ENCODE measurements at places on chromosomes 2 and 18.

DNA sequence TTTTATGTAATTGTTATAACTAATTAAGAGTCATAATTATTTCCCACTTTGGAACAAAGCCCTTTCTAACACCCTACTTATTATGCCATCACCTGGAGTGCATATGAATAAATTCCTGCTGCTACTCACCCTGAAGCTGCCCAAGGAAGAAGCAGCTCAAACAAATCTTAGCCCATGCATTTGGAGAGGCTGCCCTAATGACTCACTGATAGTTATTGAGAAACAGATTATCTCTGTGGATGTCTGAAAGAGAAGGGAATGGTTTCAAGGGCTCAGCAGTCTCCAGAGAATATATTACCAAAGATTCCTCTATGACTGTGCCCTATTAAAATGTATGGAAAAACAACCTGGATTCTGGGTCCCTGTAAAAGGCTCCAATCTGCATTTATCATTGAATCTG lies 81.0 kb downstream of the GPR39 start:
- no peak for DNase-seq

DNA sequence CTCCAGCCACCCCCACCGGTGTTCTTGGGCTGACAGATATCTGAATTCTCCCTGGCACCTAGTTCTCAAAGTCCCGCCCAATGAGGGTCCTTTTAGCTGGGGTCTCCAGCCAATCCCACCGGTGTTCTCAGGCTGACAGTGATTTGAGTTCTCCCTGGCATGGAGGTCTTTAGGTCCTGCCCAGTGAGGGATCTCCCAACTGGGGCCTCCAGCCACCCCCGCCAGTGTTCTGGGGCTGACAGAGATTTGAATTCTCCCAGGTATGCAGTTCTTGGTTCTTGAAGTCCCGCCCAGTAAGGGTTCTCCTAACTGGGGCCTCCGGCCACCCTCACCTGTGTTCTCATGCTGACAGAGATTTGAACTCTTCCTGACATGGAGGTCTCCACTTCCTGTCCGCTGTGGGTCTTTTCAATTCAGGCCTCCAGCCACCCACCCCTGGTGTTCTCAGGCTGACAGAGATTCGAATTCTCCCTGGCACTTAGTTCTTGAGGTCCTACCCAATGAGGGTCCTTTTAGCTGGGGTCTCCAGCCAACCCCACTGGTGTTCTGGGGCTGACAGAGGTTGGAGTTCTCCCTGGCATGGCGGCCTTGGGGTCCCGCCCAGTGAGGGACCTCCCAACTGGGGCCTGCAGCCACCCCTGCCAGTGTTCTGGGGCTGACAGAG lies 154.6 kb downstream of the ANKRD36 start:
- DNase-seq, result peak; percentile 34

DNA sequence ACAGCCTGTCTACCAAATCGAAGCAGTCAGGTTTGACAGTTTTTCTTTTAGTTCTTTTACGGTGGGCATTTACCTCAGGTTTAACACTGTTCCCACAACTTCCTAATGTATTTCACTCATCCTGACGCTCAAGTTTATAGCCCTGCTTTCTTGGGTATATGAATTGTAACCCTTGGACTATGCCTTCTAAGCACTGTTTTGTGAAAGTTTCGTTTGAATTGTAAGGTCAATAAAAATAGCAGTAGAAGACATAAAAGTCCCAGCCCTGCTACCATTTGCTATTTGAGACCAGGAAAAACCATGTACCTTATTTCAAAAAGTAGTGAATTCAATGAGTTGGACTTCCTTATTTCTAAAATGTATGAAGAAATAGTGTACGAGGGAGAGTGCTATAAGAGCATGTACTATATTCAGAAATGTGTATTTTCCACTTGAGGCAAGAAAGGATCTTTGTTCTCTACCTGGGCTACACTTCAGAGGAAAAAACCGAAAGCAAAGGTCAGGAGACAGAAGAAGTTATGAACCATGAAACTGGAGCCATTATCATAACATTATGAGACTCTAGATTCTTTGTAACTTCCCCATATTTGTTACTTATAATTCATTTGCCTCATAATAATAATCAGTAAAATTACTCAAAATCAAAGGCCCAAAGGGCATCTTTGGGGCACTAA lies 1.9 kb upstream of the ZC3H15 start:
- no peak for DNase-seq

DNA sequence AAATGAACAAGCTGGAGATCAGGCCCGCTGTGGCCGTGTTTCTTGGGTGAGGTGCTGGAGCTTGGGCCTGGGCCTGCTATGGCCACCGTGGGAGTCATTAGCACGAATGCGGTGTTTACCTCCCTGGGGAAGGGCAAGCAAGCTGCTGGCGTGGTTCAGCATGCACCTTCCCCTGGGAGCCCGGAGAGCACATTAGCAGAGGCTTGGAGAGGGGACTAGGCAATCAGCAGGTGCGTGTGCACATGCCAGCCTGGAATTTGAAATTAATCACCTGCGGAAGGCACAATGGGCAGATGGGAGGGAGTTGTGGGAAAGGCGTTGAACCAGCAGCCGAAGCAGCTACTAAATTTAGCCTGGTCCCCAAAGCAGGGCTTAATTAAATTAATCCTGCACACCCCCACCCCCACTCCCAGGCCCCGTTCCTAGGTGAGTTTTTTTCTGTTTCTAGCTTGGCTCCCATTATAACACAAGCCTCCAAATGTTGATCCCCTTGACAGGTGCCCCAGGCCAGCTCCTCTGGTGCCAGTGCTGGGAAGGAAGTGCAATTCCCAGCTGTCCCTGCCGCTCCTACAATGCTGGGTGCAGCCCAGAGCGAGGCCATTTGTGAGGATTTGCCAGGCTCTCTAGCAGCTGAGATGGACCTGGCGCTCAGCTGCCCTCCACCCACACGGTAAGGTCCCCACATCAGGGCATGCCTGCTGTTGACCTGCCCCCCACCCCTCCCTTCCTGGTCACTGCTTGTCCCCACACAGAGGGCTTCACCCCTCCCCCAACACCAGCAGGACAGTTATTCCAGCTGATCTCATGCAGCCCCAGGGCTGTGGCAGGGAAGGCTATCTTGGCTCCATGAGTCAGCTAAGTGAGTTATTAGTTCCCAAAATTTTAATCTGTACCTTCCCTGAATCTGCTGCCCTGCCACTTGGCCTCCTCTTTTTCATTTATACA lies 115.0 kb downstream of the ZBTB7C start:
- DNase-seq, result no peak

DNA sequence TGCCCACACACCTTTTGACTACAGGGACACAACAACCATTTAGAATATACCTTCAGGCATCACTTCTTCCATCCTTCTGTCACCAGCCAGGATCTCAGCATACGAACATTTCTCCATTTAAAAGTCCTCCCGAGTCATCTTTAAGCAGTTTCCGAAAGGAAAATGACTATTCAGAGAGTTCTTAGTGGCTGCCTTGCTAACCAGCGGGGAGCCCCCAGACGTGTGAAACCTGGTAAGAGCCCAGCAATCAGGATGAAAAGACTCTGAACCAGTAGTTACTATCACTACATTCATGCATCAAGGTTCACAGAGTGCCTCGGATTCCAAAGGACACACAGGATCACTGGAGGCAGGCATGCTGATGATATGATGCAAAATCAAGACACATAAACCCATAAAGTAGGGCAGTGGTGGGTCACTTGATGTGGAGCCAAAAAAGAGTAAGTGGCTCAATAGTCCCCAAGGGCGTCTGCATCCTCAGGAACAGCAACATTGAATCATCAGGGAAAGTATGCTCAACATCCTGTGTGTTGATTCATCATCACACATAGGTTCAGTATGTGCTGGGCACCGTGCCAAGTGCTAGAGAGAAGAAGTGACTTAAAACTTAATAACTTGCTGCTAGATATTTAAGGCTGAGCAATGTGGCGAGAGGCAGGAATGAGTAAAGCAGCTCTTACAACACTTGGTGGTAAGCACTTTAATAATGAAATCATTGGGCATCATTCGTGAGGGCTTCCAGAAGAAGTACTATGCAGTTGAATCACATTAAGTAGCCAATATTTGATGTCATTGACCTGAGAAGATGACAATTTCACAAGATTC lies 4.4 kb downstream of the CCL20 start:
- peak; percentile 71 for DNase-seq

DNA sequence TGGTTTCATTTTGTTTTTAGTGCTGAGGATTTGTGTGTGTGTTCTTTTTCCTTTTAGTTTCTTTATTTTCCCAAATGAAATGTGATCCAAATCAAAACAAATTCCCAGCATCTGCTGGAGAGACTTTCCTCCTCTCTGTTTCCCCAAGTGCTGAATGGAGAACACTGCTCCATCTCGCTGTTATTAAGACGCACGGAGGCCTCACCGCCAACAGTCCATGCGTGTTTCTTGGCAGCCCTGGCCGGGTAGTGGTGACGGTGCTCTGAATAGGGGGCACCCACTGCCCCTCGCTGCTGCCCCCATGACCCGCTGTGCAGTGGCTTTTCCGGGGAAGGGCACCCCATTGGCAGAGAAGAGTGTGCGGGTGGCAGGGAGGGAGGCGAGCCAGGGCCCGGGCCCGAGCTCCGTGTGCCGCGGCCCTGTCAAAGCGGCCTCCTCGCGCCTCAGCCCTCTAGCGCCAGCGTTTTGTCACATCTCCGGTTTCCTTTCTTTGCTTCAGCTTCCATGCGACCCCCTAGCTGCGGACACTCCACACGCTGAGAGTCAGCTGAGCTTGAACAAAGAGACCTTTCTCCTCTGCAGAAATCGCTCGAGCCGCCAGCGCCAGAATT lies 473.7 kb upstream of the SALL3 start:
- DNase-seq, result no peak

DNA sequence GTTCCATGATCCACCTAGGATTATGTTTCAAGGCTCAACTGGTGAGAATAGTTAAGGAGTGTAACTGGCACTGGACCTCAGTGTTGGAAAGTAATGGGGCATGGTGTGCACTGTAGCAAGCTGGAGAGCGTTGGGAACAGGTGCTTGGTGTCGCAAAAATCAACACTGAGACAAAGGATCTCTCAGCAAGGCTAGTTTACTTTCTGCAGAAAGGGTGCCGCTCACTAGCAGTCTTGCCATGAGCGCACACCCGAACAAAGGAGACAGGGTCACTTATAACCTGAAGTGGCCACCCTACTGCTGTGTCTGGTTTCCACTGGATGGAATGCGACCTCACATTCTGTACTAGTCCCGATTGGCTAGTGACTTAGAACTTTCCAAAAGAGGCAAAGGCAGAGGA lies 133.2 kb downstream of the TMEM17 start:
- no peak for DNase-seq

- no peak for DNase-seq
Measured at GRCh38 chr2:46200861-46201605, 96.2 kb upstream of the EPAS1 start.

GRCh38 chr18:5582849-5583681 lies 39.3 kb upstream of the EPB41L3 start:
- DNase-seq, result no peak

GRCh38 chr2:199895406-199895805 lies 15.7 kb upstream of the C2orf69 start:
- DNase-seq, result no peak

- DNase-seq, result no peak
Measured at GRCh38 chr2:191051825-191052778, 38.1 kb upstream of the STAT1 start.

- DNase-seq, result no peak
Measured at GRCh38 chr2:157329524-157329923, 3.9 kb upstream of the ERMN start.

DNA sequence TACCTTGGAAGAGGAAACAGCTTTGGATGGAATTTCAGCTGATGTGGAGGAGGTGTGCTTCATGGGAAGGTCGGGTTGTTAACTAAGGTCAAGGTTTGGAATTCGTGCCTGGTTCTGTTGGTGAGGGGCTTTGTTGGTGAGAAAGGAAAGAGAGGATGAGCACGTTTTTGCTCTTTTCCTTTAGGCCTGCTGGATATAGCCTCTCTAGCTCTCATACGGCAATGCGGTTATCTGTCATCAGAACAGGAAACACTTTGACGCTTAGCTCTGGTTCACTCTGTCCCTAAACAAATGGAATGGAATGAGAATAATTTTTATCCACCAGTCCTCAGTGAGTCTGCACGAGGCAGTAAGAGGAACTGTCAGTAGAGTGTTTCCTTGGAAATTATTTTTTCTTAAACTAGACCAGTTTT lies 169.7 kb upstream of the NOSTRIN start:
- DNase-seq, result no peak

DNA sequence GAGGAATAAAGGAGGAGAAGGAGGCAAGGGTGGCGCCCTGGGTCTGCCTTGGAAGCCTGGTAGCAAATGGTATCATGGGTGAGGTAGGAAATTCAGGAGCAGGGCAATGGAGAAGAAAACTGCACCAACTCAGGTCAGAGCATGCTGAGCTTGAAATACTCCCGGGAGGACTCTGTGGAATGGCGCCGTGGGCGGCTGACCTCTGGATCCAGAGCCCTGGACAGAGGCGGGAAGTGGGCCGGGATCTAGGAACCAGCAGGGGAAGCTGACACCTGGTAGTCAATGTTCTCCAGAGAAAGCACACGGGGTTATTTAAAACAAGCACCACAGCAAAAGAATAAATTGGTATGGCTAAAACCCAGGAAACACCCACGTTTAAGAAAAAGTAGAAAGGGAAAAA lies 161.3 kb downstream of the INO80D start:
- no peak for DNase-seq

DNA sequence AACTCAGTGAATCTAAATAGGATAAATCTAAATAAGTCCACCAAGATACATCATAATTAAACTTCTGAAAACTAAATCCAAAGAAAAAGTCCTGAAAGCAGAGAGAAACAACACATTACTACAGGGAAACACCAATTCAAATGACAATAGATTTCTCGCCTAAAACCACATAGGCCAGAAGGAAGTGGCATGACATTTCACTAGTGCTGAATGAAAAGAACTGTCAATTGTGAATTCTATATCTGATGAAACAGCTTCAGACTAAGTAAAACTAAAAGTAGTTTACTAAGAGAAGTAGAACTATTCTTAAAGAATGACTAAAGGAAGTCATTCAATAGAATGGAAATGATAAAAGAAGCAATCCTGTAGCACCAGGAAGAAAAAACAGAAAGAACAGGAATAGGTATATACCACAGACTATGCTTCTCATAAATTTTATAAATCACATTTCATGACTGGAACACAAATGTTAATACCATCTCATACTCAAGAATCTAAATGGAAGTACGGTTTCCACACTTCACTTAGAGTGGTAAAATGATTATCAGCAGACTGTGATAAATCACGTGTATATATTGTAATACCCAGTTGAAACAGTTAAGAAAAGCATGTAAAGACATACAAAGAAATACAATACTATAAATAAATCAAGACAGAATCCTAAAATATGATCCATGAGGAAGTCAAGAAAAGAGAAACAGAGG lies 46.4 kb downstream of the ASXL2 start:
- DNase-seq, result no peak

DNA sequence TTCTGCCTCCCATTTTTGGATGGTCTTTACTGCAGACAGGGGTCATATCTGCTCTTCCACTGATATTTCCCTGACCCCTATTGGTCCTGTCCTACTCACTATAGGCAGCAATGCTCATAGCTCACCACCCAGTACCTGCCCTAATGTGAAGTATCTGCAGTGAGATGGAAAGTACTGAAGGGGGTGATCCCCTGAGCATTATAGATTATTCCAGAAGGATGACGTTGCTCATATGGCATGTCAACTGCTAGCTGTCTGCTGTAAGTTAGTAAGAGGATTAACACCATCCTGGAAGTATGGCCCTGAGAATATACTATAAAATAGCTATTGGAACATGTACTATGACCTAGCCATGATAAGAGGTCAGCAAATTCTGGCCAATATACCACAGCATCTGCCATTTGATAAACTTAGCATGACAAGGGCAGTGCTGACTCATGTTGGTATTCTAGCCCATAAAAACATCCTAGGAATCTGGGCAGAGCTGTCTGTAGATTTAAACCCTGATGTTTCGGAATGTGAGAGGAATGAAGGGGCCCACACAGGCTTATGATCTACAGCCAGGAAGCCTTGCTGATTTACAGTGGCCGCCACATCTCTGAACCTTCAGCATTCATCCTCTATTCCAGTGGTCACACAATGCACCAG lies 451.4 kb downstream of the TNS1 start:
- DNase-seq, result peak; percentile 42

Data from mesothelial cell of epicardium (in vitro differentiated cells).